ENCODE measurements at places on chromosomes 7 and 10.

- no peak for DNase-seq
These were observed 46.3 kb downstream of the STARD3NL start for GRCh38 chr7:38224392-38224791.

GRCh38 chr7:30173058-30173897, 38.5 kb downstream of the MTURN start:
- DNase-seq: peak; percentile 99

DNA sequence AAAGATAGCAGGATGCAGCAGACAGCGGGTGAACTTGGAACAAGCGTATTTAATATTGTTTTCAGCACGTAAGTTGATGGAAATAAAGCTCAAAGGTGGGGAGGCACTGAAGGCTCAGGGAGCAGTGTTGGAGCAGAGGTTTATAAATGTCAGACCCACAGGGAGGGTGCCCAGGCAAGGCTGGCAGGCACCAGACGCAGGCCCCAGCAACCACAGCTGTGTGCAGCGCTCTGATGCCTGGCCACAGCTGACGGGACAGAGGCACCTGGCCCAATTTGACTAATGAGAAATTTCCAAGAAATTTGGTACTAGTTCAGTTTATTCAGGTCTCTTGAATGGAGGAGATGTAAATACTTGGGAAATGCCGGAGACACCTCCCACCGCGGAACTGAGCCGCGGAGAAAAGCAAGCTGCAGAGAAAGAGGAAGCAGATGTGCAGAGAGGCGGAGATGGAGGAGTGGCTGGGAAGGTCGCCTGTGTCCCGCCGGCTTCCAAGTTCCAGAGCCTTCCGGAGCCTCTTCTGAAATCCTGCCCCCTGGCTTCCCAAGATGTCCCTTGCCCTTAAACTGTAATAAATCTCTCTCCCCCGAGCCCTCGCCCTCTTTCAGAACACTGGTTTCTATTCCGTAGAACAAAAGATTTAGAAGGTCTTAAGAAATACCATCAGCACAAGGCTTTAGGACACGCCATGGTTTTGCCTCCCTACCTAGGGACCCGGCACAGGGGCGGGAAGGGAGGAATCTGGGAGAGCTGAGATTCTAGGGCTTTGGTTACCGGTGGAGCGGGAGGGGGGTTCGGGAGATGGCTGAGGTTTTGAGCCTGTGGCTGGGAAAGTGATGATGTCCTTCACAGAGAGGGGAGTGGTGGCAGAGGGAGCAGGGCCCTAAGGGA, 38.4 kb upstream of the PLXNA4 start:
- no peak for DNase-seq

DNA sequence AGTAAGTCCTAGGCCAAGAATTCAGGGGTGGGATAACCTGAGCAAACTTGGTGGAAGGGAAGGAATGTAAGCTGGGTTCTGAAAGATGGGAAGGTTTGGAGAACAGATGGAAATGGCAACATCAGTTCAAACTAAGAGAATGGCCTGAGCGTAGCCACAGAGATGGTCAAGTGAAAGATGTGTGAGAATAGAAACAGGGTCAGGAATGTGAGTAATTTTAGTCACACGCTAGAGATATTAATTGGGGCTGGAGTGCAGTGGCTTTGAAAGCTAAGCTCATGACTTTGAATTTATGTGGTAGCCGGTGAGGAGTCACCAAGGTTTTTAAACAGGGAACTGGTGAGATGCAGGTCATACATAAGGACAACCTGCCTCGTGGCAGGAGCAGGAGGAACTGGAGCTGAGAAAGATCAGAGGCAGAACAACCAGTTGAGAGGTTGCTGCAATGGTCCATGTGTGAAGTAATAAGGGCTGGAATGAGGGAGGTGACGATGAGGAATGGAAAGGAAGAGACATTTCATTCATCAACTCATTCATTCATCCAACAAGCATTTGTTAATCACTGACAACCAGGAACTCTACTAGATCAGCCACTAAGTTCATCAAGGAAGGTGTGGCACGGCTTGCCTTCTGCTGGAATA, 12.9 kb upstream of the SORBS1 start:
- DNase-seq: no peak

DNA sequence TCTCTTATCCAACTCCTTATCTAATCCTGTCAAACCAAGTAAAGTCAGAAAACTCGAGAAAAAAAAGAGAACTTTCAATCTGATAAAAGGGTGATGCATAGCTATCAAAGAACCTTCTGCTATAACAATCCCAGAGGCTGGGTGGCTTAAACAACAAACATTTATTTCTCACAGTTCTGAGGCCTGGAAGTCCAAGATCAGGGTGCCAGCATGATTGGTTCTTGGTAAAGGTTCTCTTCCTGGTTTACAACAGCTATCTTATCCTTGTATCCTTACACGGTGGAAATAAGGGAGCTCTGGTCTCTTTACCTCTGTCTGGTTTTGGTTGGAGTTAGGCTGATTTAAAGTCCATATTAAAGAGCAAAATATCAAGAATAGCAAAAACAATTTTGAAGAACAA, 131.9 kb downstream of the PHTF2 start:
- no peak for DNase-seq

GRCh38 chr10:110209454-110209925, 2.1 kb downstream of the MXI1 start:
- peak; percentile 35 for DNase-seq

DNA sequence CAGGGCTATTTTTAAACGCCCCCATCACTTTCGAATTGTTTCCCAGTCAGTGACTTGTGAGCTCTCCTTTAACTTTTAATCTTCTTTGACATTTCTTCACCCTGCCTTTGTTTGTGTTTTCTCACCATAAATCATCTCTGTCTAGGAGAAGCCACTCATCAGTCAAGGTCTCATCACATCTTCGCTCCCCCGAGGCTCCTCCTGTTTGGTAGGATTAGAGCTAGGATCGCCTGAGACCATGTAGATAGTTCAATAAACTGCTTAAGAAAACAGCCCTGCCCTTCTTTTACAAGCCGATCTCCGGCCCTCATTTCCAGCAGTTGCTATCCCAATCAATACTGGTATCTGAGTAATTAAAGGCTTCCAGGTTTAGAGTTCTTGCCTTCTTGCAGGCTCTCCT, 472.8 kb upstream of the ADARB2 start:
- DNase-seq: no peak
